Hair follicular keratinocyte (primary cell): ENCODE measurements at places on chromosomes 1 and 21. TPM values are rescaled to one million over a fixed set of nuclear protein-coding genes. Genes with fewer than 3 reads are reported as not detected.

The MACO1 gene
- 11.5 and 15.0 TPM in 2 replicates for total RNA-seq

The MAP3K7CL gene
- 4.1 and 11.6 TPM in 2 replicates for total RNA-seq

The GJA5 gene
- 0.55 and 2.7 TPM in 2 replicates for total RNA-seq

The GFI1 gene
- total RNA-seq = 0.08 TPM in 1 of 2 replicates, not detected in the other

The SLC2A5 gene
- under 0.01 and 0.46 TPM in 2 replicates for total RNA-seq

The STYXL2 gene
- total RNA-seq = not detected in 2 replicates

The ARHGEF16 gene
- total RNA-seq = 10.5 and 15.3 TPM in 2 replicates

The PLA2G2F gene
- total RNA-seq = not detected in 2 replicates

The TEX38 gene
- not detected in 2 replicates for total RNA-seq

The CLCNKB gene
- not detected in 2 replicates for total RNA-seq

The P3R3URF gene
- not detected in 2 replicates for total RNA-seq

The DNM3 gene
- 0.47 and 1.9 TPM in 2 replicates for total RNA-seq

The NUP210L gene
- not detected in 2 replicates for total RNA-seq

The SPATA1 gene
- 0.08 TPM in 1 of 2 replicates, not detected in the other for total RNA-seq

The PUM1 gene
- 41.1 and 45.9 TPM in 2 replicates for total RNA-seq

The SLC50A1 gene
- 57.0 and 57.2 TPM in 2 replicates for total RNA-seq

The ITGB2 gene
- 1.6 and 3.5 TPM in 2 replicates for total RNA-seq

The C8B gene
- not detected in 2 replicates for total RNA-seq

The RUNX3 gene
- total RNA-seq = 0.15 TPM in 1 of 2 replicates, not detected in the other

The SYNC gene
- 6.2 and 8.7 TPM in 2 replicates for total RNA-seq

The MAN1C1 gene
- total RNA-seq = 1.1 TPM in 1 of 2 replicates, not detected in the other

The DCST2 gene
- total RNA-seq = not detected in 2 replicates

The AADACL3 gene
- not detected in 2 replicates for total RNA-seq

The TMEM81 gene
- 0.39 and 0.87 TPM in 2 replicates for total RNA-seq

The AIM2 gene
- total RNA-seq = not detected in 2 replicates

The SV2A gene
- 1.3 and 2.2 TPM in 2 replicates for total RNA-seq

The CD247 gene
- not detected in 2 replicates for total RNA-seq

The KIF17 gene
- total RNA-seq = 0.94 and 4.1 TPM in 2 replicates

The COL11A1 gene
- 6.1 and 12.1 TPM in 2 replicates for total RNA-seq

The TCHHL1 gene
- 0.08 TPM in 1 of 2 replicates, not detected in the other for total RNA-seq

The GCSAML gene
- total RNA-seq = not detected in 2 replicates

The IGSF5 gene
- not detected in 2 replicates for total RNA-seq
